Fibroblast of skin of abdomen (primary cell): ENCODE measurements at places on chromosomes 2 and 18.

GRCh38 chr2:105371810-105372209, 27.0 kb downstream of the FHL2 start:
- no peak for DNase-seq

GRCh38 chr2:228828397-228828796, 442.7 kb downstream of the PID1 start:
- DNase-seq: no peak

DNA sequence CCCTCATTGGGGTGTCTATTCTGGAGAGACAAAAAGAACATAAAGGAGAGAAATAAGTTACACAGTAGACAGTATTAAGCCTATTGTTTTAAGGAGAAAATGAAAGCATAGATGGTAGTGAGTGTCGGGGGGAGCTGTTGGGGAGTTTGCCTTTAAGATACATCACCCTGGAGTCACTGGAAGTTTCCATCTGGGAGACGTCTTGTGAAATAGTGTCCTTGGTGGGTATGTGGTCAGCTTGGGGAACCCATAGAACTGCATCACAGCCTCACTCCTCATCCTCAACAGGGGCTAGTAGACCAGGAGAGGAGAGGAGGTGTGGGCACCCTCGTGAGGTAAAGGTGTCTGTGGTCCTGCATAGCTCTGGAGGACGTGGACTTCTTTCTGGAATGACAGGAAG, 60.6 kb downstream of the RNF144A start:
- DNase-seq: no peak

GRCh38 chr2:14633461-14634181, 1.1 kb downstream of the LRATD1 start:
- no peak for DNase-seq

- no peak for DNase-seq
These were observed 1.4 kb downstream of the OTOS start for GRCh38 chr2:240139011-240139441.

GRCh38 chr2:98036349-98037000, 40.7 kb upstream of the TMEM131 start:
- DNase-seq: no peak

DNA sequence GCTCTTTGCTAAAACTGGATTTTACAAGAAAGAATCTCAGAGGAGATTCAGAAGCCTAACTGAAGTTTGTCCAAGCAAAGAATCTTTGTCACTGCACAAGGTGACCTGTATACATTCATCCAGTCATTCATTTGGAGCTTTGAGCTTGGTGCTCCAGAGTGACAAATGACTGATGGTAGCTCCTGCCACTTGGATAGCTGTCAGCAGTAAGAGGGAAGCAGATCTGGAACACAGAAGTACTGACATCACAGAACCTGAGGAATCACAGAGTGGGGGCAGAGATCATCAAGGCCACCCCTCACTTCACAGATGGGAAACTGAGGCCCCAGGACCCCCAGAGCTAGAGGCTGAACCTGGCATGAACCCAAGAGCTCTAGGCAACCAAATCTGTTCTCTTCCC, 28.8 kb upstream of the IGFBP2 start:
- DNase-seq: no peak

- no peak for DNase-seq
These were observed 1159.0 kb downstream of the RPIA start for GRCh38 chr2:89850481-89850880.

DNA sequence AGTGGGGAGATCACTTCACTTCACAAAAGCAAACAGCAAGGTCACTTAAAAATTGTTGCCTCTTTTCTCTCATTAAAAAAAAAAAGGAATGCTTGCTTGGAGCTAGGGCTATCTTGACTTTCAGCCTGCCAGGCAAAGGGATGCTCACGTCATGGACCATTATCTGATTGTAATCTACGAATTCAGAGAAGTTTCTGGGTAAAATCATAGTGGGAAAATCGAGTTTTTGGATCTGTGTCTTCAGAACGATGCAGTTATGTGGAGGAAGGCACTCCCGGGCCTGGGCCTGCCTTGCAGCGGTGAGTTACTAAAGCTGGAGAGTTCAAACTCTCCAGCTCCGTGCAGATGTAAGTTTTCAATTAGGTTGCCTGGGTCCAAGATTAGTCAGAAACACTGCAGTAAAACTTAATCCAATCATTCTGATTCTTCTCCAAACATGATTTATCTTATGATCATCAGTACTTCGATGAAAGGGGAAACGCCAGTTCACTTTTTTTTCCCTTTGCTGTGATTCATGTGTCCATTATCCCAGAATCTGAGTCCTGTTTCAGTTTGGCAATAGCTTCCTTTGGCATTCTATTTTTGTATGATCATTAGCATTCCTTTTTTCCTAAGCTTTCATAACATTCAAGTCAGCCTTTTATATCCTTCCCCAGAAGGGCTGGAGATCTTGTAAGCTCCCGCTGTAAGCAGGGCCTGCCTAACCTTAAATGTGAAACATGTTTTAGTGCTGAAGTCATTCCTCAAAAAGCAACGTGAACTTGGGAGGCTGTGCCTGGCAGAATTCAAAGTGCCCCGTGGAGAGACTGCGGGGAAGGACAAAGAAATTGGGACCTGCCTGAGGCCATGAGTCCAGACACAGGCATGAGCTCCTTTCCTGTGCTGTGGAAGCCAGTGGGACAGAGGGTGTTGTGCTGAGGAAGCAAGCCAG, 119.3 kb upstream of the TWIST2 start:
- DNase-seq: peak; percentile 98

- DNase-seq: no peak
These were observed 60.2 kb upstream of the SPP2 start for GRCh38 chr2:233990261-233990798.

GRCh38 chr2:216107760-216108159, 1.4 kb upstream of the XRCC5 start:
- no peak for DNase-seq

DNA sequence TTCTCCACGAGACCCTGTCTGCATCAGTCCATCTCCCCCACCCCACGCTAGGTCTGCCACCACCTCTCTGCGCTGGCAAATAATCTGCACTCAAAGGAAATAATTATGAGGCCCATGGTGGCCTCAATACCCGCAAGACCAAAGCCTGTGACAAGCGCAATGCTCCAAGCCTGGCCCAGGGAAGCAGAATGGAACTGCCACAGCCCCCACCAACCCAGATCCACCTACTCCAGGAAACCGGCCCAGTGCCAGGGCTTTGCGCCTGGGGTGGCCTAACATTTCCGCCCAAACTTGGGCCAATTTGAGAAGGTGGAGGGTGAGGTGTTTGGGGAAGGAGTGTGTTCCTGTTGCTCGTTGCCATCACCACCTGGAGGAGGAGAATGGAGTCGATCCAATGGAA, 26.0 kb upstream of the ATOH8 start:
- no peak for DNase-seq
